ENCODE measurements at places on chromosomes 2 and 18.

GRCh38 chr2:68767031-68767961 lies 32.7 kb downstream of the ARHGAP25 start:
- no peak for DNase-seq

DNA sequence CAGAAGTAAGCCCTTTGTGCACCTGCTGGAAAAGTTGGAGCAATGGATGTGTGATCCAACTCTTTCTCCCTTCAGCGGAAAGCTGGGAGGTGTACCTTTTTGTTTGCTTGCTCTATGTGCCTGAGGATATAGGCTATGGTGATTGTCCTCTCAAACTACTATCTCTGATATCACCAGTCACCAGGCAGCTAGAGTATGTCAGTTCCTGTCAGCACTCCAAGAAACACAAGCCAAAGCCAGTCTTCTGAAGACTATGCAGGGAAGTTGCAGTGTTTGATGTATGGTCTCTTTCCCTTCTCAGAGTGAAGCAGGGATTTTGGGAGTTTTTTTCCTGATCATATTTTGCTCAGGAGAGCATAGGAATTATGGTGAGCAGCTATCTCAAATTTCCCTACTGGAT lies 146.4 kb downstream of the PTH2R start:
- no peak for DNase-seq

- DNase-seq, result no peak
These were observed 208.3 kb downstream of the PIK3C3 start for GRCh38 chr18:42163321-42163720.

GRCh38 chr2:240182001-240182400 lies 41.5 kb upstream of the OTOS start:
- no peak for DNase-seq

- DNase-seq, result no peak
These were observed 23.7 kb upstream of the AP1S3 start for GRCh38 chr2:223860809-223861738.

DNA sequence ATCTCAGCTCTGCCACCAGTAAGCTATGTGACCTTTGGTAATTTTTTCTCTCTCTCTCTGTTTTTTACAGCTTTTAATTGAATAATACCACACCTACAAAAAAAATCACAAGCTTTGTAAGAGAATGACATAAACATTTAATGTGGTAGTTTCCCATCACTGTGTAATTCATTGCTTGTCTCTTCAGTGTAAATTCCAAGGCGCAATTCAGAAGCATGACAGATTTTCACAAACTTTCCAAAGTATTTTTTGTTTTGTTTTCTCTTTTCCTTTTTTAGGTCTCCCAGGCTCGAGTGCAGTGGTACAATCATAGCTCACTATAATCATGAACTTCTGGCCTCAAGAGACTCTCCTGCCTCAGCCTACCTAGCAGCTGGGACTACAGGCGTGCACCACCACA lies 25.0 kb upstream of the PPM1B start:
- DNase-seq, result no peak

- DNase-seq, result no peak
These were observed 4.0 kb downstream of the CYP27C1 start for GRCh38 chr2:127216095-127216494.

GRCh38 chr2:176096243-176096985 lies 3.2 kb upstream of the HOXD12 start:
- DNase-seq, result no peak

GRCh38 chr2:144595686-144596072 lies 75.8 kb upstream of the ZEB2 start:
- no peak for DNase-seq

DNA sequence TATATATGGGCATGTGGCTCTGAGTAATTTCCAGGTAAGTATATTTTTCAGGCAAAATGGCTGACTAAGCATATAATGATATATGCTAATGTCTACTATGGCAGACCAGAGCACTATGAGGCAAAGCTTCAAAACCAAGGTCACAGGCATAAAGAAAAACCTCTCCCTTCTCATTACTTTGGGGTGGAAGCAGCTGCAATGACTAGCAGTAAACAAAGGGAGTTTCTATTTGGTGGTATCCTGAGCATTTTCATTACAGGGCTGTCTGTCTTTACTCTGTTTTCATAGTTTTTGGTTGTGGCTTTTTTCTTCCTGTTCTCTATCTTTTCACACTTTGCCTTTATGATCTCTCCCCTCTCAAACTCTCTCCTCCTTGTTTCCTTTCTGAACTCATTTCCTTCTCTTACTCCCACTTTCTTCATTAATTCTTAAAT lies 15.6 kb downstream of the PDE6D start:
- no peak for DNase-seq

GRCh38 chr2:43745457-43745856 lies 28.4 kb upstream of the DYNC2LI1 start:
- DNase-seq, result no peak

GRCh38 chr2:160247296-160248035 lies 47.4 kb upstream of the ITGB6 start:
- DNase-seq, result no peak

DNA sequence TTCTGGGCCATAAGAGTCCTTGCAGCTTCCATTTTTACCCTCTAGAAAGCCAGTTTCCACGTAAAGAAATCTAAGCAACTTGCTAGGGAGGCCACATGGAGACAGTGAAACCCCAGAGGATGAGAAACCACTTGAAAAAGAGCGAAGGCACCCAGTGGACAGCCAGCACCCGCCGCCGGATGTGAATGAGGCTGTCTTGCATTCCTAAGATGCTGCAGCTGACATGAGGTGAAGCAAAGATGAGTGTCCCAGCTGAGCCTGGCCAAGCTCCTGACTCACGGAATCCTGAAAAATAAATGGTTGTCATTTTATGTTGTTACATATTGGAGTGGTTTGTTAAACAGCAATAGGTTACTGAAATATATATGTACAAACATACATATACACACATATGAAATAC lies 65.9 kb upstream of the STPG4 start:
- DNase-seq, result no peak

DNA sequence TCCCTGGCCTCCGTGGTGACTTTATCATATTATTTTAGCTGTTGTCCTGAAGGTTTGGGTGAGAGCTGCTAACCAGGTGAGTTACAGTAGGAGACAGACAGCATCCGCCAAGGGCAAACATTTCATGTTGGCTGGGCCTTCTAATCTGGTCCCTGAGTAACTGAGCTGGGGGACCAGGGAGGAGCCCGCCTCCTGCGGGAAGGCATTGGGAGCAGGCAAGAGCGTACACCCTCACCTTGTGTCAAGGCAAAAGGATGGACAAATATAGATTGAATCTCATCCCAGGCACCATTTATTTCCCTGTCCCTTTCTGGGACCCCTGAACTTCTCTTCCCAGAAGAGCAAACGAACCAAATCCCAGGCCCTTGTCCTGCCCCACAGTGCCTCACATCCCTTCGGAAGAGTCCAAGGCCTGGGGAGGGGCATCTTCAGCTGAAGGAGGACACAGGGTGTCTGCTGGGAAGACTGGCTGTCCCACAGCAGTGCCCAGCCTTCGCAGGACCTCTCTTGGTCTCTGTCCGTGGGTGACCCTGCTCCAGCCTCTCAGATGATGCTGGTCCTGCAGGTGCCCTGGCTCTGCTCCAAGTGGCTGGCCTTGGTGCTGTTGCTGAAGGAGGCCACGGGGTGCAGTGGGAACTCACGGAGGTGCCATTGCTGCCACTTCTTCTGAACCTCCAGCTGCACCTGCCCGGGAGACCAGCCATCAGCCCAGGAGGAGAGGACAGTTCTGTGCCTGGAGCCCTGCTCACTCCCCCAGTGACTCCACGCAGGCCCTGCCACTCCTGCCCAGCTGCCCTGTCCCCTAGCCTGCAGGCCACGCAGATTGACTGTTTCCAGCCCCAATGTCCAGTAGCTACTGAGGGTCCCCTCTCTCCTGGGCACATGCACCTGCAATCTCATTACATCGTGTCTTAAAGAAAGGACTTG lies 8.2 kb downstream of the TMEM37 start:
- no peak for DNase-seq

Data from activated naive CD8-positive, alpha-beta T cell treated with anti-CD3 and anti-CD28 coated beads, Interleukin-2, amount 50 U/mL, for 16 hours (primary cell).